ENCODE measurements at places on chromosomes 16 and 17.

GRCh38 chr17:39364236-39365025, 37.0 kb downstream of the FBXL20 start:
- DNase-seq, result no peak

DNA sequence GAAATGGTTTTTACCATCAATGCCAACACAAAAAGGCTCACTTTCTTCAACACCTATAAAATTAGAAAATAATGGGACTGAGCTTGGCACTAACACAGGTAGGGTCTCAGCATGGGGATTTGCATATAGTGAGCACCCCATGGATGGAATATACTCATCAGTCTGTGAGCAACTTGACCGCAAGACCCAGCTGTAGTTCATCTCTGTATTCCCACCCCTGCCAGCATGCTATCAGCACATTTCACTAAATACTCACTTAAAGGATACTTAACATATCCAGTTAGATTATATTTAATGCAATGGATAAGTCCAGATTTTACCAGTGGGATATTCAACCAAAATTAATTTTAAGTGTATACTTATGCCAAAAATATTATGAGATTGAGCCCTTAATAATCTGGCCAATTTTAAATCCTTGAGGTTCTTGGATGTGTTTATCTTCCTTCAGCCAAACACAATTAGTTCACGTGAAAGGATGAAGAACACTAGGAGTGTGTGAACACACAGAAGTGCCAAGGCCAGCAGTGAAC, 66.7 kb downstream of the C16orf95 start:
- no peak for DNase-seq

- no peak for DNase-seq
These were observed 145.5 kb upstream of the PMFBP1 start for GRCh38 chr16:72317446-72317845.

- no peak for DNase-seq
These were observed 10.0 kb downstream of the STX4 start for GRCh38 chr16:31043352-31043751.

GRCh38 chr17:77802811-77803220, 155.7 kb upstream of the TNRC6C start:
- no peak for DNase-seq

- no peak for DNase-seq
These were observed 26.4 kb upstream of the MRPS23 start for GRCh38 chr17:57876023-57876865.

- no peak for DNase-seq
These were observed 1.4 kb upstream of the HS3ST3B1 start for GRCh38 chr17:14299280-14300141.

DNA sequence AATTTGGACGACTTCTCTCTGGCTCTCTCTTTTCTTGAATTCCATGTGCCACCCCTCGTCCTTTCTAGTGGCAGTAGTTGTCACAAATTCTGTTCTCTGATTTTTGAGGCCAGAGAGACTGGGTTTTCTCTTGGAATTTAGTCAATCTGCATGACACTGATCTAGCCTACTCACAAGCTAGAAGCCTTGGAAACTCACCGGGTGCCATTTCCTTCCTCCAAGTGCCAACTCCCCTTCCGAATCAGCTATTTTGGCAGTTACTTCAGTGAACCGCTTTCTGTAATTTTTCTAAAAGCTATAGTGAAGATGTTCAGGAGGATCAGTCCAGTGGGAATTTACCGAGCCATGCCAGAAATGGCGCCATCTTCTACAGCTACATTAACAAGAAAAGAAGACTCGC, 228.9 kb downstream of the PMP22 start:
- no peak for DNase-seq

GRCh38 chr16:58464047-58464915, 35.7 kb upstream of the NDRG4 start:
- no peak for DNase-seq

- DNase-seq, result no peak
These were observed 23.6 kb upstream of the OR1F1 start for GRCh38 chr16:3164121-3164991.

- DNase-seq, result peak; percentile 83
These were observed 972 bp downstream of the RSAD1 start for GRCh38 chr17:50479522-50480141.

- no peak for DNase-seq
These were observed 10.7 kb upstream of the PECAM1 start for GRCh38 chr17:64401244-64401860.

DNA sequence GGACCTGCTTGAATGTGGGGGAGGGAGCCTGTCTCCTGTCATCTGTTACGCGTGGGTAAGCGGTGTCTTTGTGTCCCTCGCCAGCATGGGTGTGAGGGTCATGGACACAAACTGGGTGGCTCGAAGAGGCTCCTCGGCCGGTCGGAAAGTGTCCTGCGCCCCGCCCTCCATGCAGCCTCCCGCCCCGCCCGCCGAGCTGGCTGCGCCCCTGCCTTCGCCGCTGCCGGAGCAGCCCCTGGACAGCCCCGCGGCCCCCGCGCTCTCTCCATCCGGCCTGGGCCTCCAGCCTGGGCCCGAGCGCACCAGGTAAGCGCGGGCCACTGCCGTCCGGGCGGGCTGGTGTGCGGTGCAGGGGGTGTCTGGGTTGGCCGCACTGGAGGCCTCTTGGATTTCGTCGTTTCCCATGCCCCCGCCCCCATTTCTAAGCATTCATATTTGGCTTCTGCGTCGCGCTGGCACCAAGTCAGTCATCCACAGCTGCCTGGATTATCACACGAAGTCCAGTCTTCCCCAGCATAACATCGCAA, 43.8 kb downstream of the ELAC2 start:
- DNase-seq, result no peak

DNA sequence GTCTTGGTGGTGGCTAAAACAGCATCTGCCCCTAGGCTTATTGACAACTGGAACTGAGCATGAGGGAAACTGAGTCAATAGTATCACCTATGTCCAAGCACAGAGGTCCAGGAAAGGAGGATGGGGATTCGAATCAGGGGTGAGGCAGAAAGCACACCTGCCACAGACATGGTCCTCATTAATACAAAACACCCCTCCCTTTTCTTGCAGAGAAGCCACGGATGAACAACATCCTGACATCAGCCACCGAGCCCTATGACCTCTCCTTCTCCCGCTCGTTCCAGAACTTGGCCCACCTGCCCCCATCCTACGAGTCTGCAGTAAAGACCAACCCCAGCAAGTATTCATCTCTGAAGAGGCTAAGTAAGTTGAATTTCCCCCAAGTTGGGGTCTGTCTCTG, 42.7 kb upstream of the DNAH9 start:
- DNase-seq, result no peak

DNA sequence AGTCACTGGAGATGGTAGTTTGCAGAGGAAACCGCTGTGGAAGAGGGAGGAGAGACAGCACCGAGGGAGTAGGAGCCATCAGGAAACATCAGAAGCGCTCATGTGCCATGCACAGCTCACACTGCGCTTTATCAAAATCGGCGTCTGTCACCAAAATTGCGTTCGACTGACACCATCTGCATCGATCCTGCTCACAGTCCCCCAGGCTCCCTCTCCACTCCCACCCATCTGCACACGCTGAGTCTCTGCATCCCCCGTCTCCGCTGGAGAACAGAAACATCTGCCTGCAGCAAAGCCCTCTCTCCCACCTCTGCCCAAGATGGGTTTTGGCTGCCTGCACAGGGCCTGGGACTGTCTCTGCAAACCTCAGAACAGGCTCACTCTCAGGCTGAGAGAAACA, 187.5 kb upstream of the RPL38 start:
- DNase-seq, result no peak

DNA sequence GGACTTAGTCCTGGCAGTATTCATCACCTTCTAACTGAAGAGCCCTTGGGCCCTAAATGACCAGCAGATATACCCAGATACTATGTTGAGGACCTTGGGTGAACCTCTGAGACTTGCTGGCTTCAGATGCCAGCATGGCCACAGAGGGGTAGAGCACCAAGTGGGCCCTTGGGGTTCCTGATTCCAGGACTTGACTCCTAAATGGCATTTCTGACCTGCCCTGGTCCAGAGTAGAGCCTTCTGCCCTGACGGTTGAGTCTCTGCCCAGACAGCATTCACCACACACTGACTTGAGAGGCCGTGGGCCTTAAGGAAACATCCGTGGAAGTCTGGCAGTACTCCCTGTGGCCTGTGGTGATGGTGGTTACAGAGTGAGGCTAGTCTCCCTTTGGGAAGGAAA, 2.8 kb upstream of the APPBP2 start:
- DNase-seq, result no peak

DNA sequence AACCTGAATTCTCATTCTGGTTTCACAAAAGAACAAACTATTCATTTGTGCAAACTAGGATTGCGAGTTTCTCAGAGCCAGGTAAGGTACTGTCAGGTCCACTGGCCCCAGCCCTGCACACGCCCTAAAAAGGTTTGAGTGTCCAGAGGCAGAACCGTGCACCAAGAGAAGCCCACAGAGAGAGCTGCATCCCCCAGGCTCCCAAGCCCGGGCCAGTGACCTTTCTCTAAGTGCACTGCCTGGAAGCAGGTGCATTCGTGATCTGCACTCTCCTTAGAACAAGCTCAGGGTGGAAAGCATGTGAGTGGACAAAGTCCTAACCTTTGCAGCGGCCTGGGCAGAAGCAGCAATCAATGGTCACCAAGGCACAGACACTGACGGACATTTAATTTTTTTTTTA, 26.8 kb downstream of the MEAK7 start:
- no peak for DNase-seq

GRCh38 chr17:55409030-55409800, 12.4 kb downstream of the MMD start:
- DNase-seq, result no peak

DNA sequence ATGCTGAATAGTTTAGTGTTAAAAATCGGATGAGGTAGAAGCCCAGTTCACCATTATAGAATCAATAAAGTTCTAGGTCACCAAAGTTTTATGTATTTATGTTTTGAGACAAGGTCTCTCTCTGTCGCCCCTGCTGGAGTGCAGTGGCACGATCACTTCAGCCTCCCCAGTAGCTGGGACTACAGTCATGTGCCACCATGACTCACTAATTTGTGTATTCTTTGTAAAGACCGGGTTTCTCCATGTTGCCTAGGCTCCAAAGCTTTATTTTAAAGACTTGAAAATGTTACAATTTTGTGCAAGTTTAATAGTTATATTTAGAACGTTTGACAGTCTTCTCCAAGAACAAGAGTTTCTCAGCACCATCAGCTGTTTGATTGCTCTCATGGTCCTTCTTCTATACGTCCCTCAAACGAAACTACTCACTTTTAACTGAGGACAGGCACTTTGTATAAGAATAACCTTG, 32.1 kb downstream of the NDE1 start:
- DNase-seq, result peak; percentile 37

DNA sequence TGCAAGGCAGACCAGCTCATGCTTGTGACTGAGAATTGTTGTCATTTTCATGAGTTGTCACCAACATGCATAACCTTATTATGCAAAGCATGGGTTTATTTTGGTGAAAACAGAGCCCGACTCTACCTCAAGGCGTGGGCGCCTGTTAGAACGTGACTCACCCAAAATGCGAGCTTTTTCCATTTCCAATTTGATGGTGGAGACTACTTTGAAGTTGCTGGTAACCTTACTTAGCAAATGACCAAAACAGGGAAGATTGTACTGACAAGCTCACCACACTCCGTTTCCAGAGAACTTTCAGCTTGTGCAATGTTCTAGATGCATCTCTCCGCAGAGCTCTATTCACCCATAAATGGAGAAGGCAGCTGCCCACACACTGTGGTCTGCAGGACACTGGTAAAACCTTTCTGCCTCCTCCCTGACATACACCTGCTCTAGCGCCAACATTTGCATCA, 284.5 kb downstream of the MAF start:
- no peak for DNase-seq

GRCh38 chr16:66851166-66851964, 7.2 kb downstream of the CA7 start:
- no peak for DNase-seq

DNA sequence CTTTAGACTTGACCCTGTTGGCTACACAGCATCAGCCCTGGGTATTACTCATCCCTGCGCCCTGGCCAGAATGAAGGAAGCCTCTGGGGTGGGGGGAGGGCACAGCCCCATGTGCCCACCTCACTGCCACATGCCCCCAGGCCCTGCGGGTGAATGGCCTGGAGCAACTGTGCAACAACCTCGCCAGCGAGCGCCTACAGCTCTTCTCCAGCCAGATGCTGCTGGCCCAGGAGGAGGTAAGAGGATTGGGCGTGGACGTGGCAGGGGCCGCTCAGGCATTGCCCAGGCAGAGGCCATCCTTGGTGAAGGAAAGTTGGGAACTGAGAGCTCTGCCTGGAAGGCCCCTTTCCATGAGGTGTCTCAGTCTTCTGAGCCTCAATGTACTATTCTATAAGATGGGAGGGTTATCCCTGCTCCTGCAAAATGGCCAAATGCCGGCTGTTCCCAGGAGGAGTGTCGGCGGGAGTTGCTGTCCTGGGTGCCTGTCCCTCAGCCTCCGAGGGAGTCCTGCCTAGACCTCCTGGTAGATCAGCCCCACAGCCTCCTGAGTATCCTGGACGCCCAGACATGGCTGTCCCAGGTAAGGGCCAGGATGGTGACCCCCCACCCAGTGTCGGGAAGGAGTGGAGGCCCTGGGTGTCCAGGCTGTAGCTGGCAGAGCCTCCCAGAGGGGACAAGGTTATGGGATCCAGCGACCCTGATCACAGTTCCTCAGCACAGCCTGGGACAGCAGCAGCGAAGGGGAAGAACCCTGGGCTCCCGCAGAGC, 8.9 kb downstream of the MYO15B start:
- DNase-seq, result no peak

GRCh38 chr16:30350134-30350871, 4.8 kb downstream of the CD2BP2 start:
- no peak for DNase-seq

GRCh38 chr17:55730380-55730779, 7.7 kb upstream of the TMEM100 start:
- DNase-seq, result no peak

- no peak for DNase-seq
These were observed 18.7 kb upstream of the MEOX1 start for GRCh38 chr17:43680461-43680860.

- peak; percentile 77 for DNase-seq
These were observed 681 bp downstream of the XPO6 start for GRCh38 chr16:28210979-28211588.

- DNase-seq, result no peak
These were observed 40.5 kb downstream of the DHRS7B start for GRCh38 chr17:21167303-21167702.

DNA sequence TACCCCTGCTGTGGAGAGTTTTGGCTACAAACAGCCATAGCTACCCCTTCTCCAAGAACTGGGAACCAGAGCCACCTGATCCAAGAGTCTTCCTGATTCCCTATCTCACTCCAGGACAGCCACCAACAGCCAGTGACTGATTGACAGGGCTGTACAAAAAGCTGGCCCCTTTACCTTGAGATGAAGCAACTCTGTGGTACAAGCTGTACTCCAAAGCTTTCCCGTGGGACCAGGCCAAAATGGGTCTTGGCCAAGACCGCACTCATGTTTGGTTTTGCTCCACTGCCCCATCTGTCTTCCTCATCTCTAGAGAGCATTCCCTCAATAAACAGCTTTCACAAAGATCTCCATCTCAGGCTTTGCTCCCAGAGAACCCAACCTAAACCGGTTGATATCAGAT, 43.6 kb downstream of the RNF157 start:
- DNase-seq, result no peak
